LHCN-M2 (cell line): ENCODE measurements at places on chromosomes 2 and 18. TPM values are rescaled to one million over a fixed set of nuclear protein-coding genes. Genes with fewer than 3 reads are reported as not detected.
A peak's percentile ranks its signal among the peaks of the same experiment; 100 is the strongest.

ELAC1 gene
- 4.9 and 6.7 TPM in 2 replicates for total RNA-seq

ATIC gene
- total RNA-seq, result 23.4 and 26.7 TPM in 2 replicates

CFAP221 gene
- not detected in 2 replicates for total RNA-seq

GALR1 gene
- not detected in 2 replicates for total RNA-seq

CDKL4 gene
- 0.19 TPM in 1 of 2 replicates, not detected in the other for total RNA-seq

DYNC1I2 gene
- 178 and 196 TPM in 2 replicates for total RNA-seq

ANXA4 gene
- 29.0 and 33.6 TPM in 2 replicates for total RNA-seq

SERPINB7 gene
- 7.2 and 12.6 TPM in 2 replicates for total RNA-seq

DNA sequence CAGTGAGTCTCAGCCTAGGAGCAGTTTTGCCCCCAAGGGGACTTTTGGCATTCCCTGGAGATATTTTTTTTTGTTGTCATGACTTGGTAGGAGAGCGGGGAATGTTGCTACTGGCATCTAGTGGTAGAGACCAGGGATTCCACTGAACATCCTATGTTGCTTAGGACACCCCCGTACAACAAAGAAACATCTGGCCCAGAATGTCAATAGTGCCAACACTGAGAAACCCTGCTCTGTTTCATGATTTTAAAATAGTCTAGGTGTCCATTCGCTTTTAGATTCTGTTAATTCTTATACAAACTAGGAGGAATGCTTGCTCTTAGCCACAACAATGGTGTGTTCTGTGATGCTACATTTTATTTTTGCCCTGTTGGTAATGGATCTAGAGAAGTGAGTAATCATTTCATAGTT lies 225.8 kb upstream of the SIX3 start:
- peak; percentile 82 for DNase-seq

GRCh38 chr2:49028101-49028500 lies 126.2 kb downstream of the FSHR start:
- DNase-seq, result no peak

GRCh38 chr18:22913861-22914260 lies 19.3 kb upstream of the RBBP8 start:
- no peak for DNase-seq

- DNase-seq, result no peak
These were observed 4.3 kb upstream of the SH3BP4 start for GRCh38 chr2:234947556-234947955.

- DNase-seq, result no peak
These were observed 49.7 kb upstream of the ZNF516 start for GRCh38 chr18:76544511-76545345.

DNA sequence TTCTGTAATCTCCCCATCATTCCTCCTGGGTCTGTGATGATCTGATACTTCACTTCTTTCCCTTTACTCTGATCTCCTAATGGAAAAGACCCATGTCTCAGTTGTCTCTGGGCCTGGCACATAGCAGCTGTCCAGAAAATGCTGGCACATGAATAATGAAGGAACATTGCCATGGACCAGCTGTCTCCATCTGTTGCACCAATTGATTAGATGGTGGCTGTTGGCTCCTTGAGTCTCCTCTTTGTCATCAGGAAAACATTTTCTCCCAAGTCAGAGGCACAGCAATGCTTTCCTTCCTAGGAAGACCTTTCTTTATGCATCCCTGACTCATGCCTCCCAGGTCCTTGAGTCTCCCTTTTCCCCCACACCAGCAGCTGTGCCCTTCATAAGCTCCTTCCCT lies 286.2 kb upstream of the CXCR4 start:
- no peak for DNase-seq

DNA sequence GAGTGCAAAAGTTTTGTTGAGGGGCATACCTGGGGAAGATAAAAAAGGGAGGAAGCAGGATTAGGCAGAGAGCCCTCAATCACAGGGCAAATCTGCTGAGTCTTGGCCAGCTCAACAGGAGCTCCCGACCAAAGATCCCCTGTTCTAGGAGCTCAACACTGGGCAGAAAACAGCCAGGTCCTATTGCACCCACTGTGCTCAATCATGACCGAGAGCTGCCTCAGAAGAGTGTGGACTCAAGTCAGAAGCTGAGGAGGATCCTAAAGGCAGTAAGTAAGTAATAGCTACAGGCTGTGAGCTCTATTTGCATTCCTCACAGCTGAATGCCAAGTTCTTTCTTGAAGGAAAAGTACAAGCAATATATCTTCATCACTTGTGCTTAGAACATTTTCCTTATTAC lies 334.4 kb upstream of the NRP2 start:
- no peak for DNase-seq

DNA sequence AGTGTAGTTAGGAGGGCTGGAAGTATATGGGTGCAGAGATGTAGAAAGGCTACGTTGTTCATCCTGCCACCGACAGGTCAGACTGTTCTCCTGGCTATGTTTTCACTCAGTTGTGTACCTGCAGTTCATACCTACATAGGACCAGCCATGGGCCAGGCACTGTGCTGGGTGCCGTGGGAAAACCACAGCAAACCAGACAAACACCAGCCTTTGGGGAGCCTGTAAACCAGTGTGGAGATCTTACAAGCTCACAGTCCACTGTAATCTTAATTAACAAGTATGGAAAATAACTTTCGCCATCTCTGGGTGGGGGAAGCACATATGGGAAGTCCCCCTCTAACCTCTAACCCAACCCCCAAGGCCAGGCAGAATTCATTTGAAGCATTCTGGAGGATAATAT lies 12.7 kb downstream of the NCK2 start:
- DNase-seq, result no peak

GRCh38 chr18:7661207-7661606 lies 94.1 kb downstream of the PTPRM start:
- DNase-seq, result no peak

- no peak for DNase-seq
These were observed 48.3 kb downstream of the TNS1 start for GRCh38 chr2:217954469-217954868.

DNA sequence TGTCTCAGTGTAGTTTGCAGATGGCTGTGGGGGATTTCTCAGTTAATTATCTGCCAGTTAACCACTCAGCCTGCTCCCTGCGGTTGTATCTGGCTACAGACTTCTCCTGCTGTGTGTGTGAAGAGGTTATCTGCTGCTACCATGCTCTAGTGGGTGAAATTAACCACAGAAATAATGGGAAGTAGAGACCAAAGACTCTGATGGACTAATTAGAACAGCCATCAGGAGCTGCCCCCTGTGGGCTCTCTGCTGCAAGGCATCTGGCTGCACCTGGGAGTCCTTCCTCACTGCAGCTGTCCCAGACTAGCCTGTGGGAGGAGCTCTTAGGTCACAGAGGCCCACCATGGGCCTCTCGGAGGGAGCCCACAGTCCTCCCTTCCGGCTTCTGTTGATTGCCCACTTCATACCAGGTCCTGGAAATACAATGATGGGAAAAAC lies 66.6 kb downstream of the CTIF start:
- peak; percentile 28 for DNase-seq

GRCh38 chr18:45066210-45066609 lies 385.5 kb downstream of the SETBP1 start:
- no peak for DNase-seq

DNA sequence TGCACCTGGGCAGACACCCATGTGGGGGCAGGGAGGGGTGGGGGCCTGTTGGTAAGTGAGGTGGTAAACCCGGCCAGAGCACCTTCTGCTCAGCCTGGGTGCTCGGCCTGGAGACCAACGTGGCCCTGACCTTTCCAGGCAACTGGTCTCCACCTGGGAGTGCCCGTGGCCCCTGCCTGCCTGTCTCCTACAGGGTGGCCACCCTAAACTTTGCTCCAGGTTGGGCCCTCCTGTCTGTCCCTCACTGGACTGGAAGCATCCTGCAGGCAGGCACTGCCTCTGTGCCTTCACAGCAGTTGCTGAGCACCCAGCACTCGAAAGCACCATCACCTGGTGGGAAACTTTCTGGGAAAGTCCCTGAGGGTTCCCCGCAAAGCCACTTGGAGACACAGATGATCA lies 171.3 kb downstream of the TWIST2 start:
- DNase-seq, result no peak

- DNase-seq, result peak; percentile 82
These were observed 51.1 kb downstream of the PAPOLG start for GRCh38 chr2:60806988-60807681.
